ENCODE measurements at places on chromosomes 4 and X.

- DNase-seq = no peak
Observed at GRCh38 chr4:33493231-33493630, 2751.1 kb downstream of the ARAP2 start.

- no peak for DNase-seq
Observed at GRCh38 chr4:88040707-88041106, 33.3 kb downstream of the PKD2 start.

DNA sequence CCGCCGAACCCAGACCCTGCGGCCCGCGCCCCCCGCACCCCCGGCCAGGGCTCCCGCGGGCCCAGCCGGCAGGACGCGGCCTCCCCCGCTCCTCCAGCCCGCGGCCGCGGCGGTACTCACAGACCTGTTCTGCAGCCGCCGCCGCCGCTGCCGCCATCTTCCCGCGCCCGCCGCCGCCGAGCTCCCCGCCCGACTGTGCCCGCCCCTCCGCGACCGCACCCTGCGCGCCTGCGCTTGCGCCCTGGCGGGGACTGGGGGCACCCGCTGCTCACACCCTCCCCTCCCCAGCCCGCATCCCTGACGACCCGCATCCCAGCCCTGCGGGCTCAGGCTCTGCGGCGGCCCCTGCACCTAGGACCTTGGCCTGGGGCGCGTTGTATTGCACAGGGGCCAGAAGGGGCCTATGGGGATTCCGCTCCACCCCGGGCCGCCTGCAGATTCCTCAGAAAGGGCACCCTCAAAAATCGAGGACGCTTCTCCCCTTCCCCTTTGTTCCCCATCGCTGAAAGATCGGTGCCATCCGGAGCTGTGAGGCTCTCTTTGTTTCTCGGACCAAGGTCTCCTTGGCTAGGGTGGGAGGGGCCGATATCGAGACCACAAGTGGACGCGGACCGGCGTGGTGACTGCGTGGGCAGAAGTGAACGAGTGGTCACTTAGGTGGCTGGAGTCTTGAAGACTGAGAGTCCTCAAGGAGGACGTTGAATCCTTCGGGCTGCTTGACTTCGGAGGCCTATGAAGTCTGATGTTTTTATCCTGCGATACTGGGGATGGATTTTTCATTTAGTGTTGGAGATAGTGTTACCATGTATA lies at the start of gene SGCB:
Gene SGCB, minus strand, starts transcription at position 197 of the 810 bp plus-strand sequence. Its CDS starts 40 bp downstream, at position 157.
- DNase-seq = peak; percentile 56

DNA sequence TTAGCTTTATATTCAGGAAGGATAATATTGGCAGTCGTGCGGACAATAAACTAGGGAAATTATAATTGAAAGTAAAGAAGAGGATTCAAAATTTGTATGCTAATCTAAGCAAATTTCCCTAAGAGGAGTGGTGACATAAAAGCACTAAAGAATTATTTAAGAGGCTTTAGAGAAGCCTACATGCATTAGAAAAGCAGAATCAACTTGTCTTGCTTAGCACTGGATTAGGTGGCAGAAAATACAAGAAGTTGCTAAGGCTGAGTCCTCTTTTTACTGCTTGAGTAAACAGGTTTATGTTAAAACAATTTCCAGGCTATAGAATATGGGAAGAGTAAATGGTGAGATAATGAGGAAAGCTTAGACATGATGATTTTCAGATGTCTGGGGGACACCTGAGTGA lies 991.5 kb downstream of the PCDH18 start:
- DNase-seq = no peak

DNA sequence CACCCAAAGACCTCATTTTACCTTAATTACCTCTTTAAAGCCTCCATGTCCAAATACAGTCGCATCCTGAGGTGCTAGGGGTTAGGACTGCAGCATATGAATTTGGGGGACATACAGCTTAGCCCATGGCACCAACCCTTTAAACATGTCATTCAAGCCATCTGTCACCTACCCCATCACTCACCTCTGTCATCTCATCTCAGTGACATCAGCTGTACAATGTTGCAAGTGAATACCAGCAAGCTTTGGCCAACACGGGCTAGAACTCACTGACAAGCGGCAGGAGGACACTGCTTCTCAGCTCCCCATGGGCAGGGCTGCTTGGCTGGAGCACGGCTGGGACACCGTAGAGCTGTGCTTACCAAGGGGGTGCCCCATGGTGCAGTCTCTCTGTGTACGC lies 107.5 kb downstream of the STK32B start:
- no peak for DNase-seq

DNA sequence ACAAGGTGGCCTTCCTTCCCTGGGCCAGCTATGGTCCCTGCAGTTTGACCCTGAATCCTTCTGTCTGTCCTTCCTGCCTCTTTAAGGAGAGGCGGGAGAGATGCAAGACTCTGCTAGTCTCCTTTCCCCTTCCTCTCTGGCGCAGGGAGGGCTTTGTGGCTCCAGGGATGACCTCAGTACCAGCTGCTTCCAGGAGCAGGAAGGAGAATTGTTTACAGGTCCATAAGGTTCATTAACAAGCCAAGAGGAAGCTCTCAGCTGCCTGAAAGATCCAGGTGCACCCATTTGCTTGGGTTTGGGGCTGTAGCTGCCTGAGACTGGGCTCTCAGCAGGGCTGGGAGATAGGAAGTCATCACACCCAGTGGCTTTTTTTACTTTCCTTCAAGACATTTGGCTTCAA lies 4.0 kb upstream of the FATE1 start:
- no peak for DNase-seq

DNA sequence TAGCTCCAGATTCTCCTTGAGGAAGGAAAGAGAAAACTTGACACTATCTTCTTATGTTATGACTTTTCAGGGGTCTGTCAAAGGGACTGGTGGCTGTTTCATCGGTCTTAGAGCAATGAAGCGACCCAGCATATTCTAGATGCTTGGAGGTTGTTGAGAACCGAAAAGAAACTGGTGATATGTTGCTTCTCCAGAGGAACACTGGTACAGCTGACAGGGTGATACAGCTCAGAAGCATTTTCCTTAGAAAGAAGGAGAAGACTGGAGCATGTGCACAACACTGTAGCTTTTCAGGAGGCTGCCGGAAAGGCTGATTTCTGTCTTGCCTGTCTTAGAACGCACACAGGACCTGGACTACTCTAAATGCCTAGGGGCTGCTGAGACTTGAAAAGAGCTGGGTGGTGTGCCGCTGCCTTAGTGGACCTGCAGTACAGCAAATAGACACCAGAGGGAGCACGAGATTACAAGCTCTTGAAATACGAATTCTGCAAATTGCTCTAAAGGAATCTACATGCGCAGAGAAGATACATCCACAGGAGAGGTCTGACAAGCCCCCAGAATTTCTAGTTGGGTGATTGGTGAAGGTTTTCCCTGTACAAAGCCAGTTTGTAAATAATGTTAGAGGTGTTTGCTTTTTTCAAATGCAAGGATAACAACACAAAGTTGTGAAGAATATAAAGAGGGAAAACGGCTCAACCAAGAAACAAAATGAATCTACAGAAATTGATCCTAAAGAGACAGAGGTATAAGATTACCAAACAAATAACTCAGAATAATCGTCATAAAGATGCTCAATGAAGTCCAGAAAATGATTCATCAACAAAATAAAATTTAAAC lies 223.1 kb upstream of the DMD start:
- no peak for DNase-seq

- no peak for DNase-seq
Observed at GRCh38 chr4:143071351-143071750, 113.4 kb upstream of the USP38 start.

- no peak for DNase-seq
Observed at GRCh38 chrX:148771440-148771839, 271.0 kb downstream of the AFF2 start.
